ENCODE measurements at places on chromosomes 2 and 18.

GRCh38 chr18:10558967-10559298 is 33.1 kb downstream of the NAPG start:
- DNase-seq, result no peak

DNA sequence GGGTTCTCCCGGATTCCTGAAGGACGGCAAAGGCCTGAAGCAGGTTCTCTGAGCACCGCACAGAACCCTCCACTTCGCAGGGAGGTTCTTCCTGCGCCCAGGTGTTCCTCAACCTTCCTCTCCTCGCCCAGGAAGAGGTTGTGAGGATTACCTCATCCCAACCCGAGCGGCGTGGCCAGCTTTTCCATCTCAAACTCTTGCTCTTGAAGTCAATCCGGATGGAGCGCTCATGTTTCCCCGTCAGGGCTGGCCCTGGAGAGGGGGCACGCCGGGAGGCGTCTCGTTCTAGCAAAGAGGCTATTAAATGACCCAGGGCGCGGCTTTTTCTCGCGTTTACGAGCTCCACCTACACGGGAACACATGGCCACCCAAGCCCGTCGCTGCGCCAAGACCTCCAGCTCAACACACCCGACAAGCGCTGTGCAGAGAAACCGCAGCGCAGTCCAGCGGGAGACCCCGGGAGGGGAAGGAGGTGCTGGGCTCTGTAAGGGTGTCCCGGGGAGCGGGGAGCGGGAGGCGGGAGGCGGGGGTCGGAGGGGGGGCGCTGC is 540 bp upstream of the RAB10 start:
- peak; percentile 82 for DNase-seq

GRCh38 chr2:88452980-88453582 is 588 bp upstream of the FOXI3 start:
- DNase-seq, result no peak

DNA sequence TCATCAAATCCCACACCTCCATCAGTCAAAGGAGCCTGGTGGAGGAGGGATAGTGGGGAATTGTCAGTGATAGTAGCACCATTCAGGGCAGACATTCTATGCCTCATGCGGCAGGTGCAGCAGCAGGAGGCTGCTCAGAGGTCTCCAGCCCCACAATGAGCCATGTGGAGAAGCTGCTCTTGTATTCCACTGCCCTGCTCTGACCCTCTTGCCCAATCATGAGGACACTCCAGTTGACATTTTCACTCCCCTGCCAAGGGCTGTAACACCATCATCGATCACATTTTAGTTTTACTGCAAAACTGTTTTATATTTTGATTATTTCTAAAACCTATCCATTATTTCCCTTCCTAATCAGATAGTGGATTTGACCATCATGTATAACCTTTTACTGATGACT is 487.6 kb upstream of the KLHL29 start:
- DNase-seq, result no peak

GRCh38 chr2:55045780-55046179 is 4.5 kb downstream of the RTN4 start:
- no peak for DNase-seq

Measured in A172 (cell line).